Immature natural killer cell (primary cell): ENCODE measurements at places on chromosomes 1 and 21.

DNA sequence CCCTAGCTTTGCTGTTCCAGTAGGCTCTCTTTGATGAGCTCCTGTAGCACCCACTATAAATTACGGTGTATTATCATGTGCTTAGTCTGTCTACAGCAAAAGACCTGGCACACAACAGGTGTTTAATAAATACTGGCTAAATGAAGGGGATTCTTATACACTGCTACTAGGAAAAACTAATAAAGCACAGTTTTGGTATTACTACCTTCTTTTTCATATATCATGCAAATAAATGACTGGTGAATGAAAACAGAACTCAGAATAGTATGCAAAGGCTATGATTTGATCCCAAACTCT, 26.4 kb downstream of the WDR26 start:
- H3K36me3 ChIP-seq = peaks cover 23% of the 10 kb centered on the region
- H3K27me3 ChIP-seq = no peaks in the 10 kb centered on the region
- peak overlapping the region; percentile 33 for H3K27ac ChIP-seq
- H3K4me1 ChIP-seq = peaks cover 22% of the 10 kb centered on the region
- no peak for DNase-seq

GRCh38 chr1:194339471-194339870, 1153.1 kb upstream of the B3GALT2 start:
- no peaks in the 10 kb centered on the region for H3K36me3 ChIP-seq
- H3K27ac ChIP-seq = no peak overlapping the region
- H3K4me3 ChIP-seq = no peak overlapping the region
- H3K27me3 ChIP-seq = no peaks in the 10 kb centered on the region

DNA sequence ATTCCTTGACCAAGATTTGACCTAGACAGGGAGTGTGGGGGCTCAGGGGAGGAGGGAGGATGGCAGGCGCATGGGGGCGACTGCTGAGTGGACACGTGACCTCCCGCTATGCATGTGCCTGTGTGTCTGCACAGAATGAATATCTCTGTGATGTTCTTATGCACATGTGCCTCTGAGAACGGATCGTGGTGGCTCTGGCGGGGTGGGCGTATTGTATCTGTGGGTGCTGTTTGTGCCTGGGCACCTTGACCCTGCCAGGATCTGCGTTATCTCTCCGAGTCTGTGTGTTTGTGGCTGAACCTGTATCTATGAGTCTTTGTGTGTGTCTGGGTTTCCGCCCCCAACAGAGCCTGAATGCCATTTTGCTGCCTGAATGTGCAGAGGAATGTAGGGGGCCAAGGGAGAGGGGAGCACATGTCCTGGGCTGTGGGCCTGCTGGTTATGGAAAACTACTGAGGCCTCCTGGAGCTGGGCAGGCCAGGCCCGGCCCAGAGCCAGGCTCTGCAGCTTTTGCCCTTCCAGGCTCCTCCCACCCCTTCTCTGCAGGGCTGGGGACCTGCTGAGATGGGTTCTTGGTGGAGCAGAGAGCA, 102.5 kb downstream of the EBNA1BP2 start:
- H3K4me1 ChIP-seq = peaks cover 19% of the 10 kb centered on the region
- DNase-seq = no peak
- H3K4me3 ChIP-seq = peak overlapping the region; percentile 48
- H3K27ac ChIP-seq = no peak overlapping the region
- H3K36me3 ChIP-seq = no peaks in the 10 kb centered on the region
- peaks cover 4% of the 10 kb centered on the region for H3K27me3 ChIP-seq

GRCh38 chr1:53206735-53207379, 10.2 kb downstream of the CPT2 start:
- H3K27ac ChIP-seq = no peak overlapping the region
- H3K4me3 ChIP-seq = no peak overlapping the region
- no peak for DNase-seq
- H3K4me1 ChIP-seq = no peaks in the 10 kb centered on the region
- peaks cover 52% of the 10 kb centered on the region for H3K36me3 ChIP-seq

GRCh38 chr1:183144752-183145151, 41.3 kb upstream of the LAMC2 start:
- DNase-seq = no peak
- no peaks in the 10 kb centered on the region for H3K36me3 ChIP-seq
- H3K4me1 ChIP-seq = no peaks in the 10 kb centered on the region
- H3K27me3 ChIP-seq = no peaks in the 10 kb centered on the region
- no peak overlapping the region for H3K27ac ChIP-seq
- H3K4me3 ChIP-seq = no peak overlapping the region

- H3K36me3 ChIP-seq = no peaks in the 10 kb centered on the region
- no peak overlapping the region for H3K27ac ChIP-seq
- H3K4me1 ChIP-seq = no peaks in the 10 kb centered on the region
Measured at GRCh38 chr1:56416495-56416894, 162.9 kb downstream of the PLPP3 start.

DNA sequence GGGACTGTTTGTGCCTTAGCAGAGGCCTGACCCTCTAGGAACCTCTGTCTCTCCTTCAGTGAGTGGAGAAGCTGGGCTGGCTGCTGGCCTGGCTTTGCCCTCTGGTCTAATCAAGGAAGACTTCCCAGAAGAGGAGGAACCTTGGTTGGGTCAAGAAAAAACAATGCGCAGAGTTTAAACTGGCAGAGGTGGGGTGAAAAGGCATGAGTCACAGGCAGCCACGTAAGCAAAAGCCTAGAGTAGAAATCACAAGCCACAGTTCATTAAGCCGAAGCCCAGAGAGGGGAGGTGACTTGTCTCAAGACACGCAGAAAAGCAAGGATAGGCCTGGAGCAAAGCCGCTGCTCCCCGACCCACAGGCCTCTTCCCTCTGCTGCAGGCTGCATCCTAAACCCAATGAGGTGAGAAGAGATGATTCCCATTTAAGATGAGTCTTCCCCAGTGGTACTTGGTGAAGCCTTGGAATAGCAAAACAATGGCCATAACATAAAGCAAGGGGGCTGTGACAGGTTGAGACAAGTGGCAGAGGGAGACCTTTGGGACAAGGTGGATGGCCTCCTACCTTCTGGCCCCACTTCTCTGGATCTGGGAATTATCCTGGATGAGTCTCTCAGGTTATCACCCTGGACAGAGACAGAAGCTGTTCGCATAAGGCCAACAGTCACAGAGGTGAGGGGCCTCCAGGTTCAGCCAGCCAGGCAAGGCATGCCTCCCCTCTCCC, 7.7 kb downstream of the PDZK1IP1 start:
- no peak overlapping the region for H3K4me3 ChIP-seq
- H3K4me1 ChIP-seq = peaks cover 11% of the 10 kb centered on the region
- H3K27ac ChIP-seq = no peak overlapping the region

- no peak overlapping the region for H3K27ac ChIP-seq
- peaks cover 60% of the 10 kb centered on the region for H3K36me3 ChIP-seq
- no peak overlapping the region for H3K4me3 ChIP-seq
- peaks cover 2% of the 10 kb centered on the region for H3K27me3 ChIP-seq
- H3K4me1 ChIP-seq = peaks cover 55% of the 10 kb centered on the region
Measured at GRCh38 chr1:8870616-8871538, 7.6 kb downstream of the ENO1 start.

DNA sequence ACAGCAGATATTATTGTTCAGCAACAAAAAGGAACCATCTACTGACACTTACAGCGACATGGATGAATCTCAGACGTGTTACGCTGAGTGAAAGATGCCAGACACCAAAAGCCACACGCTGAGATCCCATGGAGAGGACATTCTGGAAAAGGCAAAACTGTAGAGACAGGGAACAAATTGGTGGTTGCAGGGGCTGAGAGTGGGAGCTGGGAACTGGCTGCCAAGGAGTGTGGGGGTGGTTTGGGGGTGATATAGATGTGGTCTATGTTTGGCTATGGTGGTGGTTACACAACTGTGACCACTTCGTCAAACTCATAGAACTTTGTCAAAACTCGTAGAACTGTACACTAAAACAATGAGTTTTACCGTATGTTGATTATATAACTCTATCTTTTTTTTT, 57.7 kb downstream of the RIPK4 start:
- H3K4me3 ChIP-seq = no peak overlapping the region
- DNase-seq = no peak
- H3K27me3 ChIP-seq = peaks cover 5% of the 10 kb centered on the region
- no peaks in the 10 kb centered on the region for H3K36me3 ChIP-seq
- no peaks in the 10 kb centered on the region for H3K4me1 ChIP-seq

- no peak overlapping the region for H3K4me3 ChIP-seq
- H3K27ac ChIP-seq = no peak overlapping the region
- no peaks in the 10 kb centered on the region for H3K36me3 ChIP-seq
- DNase-seq = no peak
- peaks cover 4% of the 10 kb centered on the region for H3K4me1 ChIP-seq
Measured at GRCh38 chr1:235416662-235417049, 49.4 kb downstream of the TBCE start.

- H3K4me3 ChIP-seq = no peak overlapping the region
- peaks cover 60% of the 10 kb centered on the region for H3K4me1 ChIP-seq
- peaks cover 11% of the 10 kb centered on the region for H3K36me3 ChIP-seq
- no peaks in the 10 kb centered on the region for H3K27me3 ChIP-seq
Measured at GRCh38 chr1:246579818-246580217, 13.6 kb downstream of the CNST start.

- H3K27ac ChIP-seq = peak overlapping the region; percentile 48
- H3K27me3 ChIP-seq = no peaks in the 10 kb centered on the region
Measured at GRCh38 chr1:77631751-77632150, 50.7 kb downstream of the ZZZ3 start.

DNA sequence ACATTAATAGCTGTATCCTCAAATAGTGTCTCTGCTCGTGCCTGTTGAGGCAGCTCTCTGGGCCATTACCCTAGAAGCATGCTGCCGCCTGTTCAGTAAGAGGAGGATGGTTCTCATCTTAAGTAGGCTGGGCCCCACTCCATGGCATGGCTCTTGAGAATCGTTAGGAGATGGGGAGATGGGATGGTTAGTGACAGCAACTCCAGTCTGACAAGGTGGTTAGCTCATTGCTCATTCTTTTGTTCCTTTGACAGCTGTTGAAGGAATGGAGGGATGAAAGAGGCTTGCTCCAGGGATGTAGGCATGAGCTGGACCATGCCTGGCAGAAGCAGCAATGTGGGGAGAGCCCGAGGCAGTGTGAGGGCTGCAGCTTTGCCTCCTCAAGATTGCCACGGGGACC, 68.2 kb downstream of the MAP10 start:
- no peak for DNase-seq
- no peaks in the 10 kb centered on the region for H3K4me1 ChIP-seq
- no peaks in the 10 kb centered on the region for H3K27me3 ChIP-seq
- H3K27ac ChIP-seq = no peak overlapping the region
- H3K4me3 ChIP-seq = no peak overlapping the region
- no peaks in the 10 kb centered on the region for H3K36me3 ChIP-seq

GRCh38 chr21:29441651-29442050, 142.9 kb downstream of the BACH1 start:
- H3K4me3 ChIP-seq = no peak overlapping the region
- DNase-seq = no peak
- no peaks in the 10 kb centered on the region for H3K36me3 ChIP-seq
- H3K27ac ChIP-seq = no peak overlapping the region
- H3K27me3 ChIP-seq = no peaks in the 10 kb centered on the region
- H3K4me1 ChIP-seq = no peaks in the 10 kb centered on the region

DNA sequence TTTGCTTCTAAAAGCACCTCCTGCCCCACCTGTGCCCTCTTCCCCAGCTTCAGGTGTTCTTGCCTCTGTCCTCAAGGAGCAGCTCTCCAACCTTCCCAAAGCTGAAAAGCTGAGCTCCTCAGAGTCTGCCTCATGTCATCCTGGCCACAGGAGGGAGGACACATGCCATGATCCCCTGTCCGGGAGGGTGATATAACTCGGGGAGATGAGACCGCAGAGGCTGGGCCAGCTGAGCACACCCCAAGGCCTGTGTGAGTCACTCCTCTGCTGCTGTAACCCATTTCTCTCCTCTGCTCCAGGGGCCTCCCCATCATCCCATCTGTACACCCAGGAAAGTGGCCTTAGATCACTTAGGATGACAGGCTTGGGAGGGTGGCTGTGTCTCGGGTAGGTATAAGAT, 49.8 kb downstream of the EPHB2 start:
- no peaks in the 10 kb centered on the region for H3K4me1 ChIP-seq
- H3K27me3 ChIP-seq = no peaks in the 10 kb centered on the region
- no peak overlapping the region for H3K27ac ChIP-seq
- H3K36me3 ChIP-seq = no peaks in the 10 kb centered on the region

- DNase-seq = peak; percentile 48
- peak overlapping the region; percentile 74 for H3K4me3 ChIP-seq
- peaks cover 96% of the 10 kb centered on the region for H3K4me1 ChIP-seq
- H3K27ac ChIP-seq = peak overlapping the region; percentile 87
- H3K27me3 ChIP-seq = no peaks in the 10 kb centered on the region
Measured at GRCh38 chr1:40059338-40059959, 18.9 kb downstream of the CAP1 start.

GRCh38 chr1:38652217-38652616, 207.4 kb downstream of the RRAGC start:
- DNase-seq = no peak
- H3K4me3 ChIP-seq = no peak overlapping the region
- no peak overlapping the region for H3K27ac ChIP-seq
- H3K27me3 ChIP-seq = peaks cover 8% of the 10 kb centered on the region
- H3K4me1 ChIP-seq = no peaks in the 10 kb centered on the region
- no peaks in the 10 kb centered on the region for H3K36me3 ChIP-seq

GRCh38 chr1:199723250-199723956, 304.1 kb upstream of the NR5A2 start:
- no peak for DNase-seq
- H3K4me1 ChIP-seq = no peaks in the 10 kb centered on the region
- no peak overlapping the region for H3K4me3 ChIP-seq

GRCh38 chr1:85202092-85202863, 1.5 kb upstream of the SYDE2 start:
- H3K4me3 ChIP-seq = peak overlapping the region; percentile 90
- H3K27ac ChIP-seq = peak overlapping the region; percentile 59
- peaks cover 42% of the 10 kb centered on the region for H3K27me3 ChIP-seq
- no peaks in the 10 kb centered on the region for H3K36me3 ChIP-seq
- H3K4me1 ChIP-seq = peaks cover 19% of the 10 kb centered on the region
- DNase-seq = no peak

DNA sequence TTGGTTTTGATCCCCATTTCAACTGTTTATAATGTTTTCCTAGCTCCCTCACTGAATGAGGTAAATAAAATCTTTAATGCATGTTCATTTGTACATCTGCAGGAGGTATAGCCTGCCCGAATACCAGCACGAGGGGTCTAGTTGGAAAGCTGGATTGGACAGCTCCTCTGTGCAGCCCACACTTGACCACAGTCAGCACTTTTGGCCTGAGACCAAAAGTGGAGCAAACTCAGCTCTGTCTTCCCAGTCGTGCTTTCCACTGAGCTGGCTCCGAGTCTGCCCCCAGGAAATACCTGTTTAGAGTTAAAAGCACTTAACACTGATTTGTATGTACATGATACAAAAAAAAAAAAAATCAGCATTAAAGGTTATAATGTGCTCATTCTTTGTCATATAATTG, 224.4 kb downstream of the DSCAM start:
- H3K27ac ChIP-seq = no peak overlapping the region
- H3K4me3 ChIP-seq = no peak overlapping the region
- DNase-seq = no peak
- H3K4me1 ChIP-seq = no peaks in the 10 kb centered on the region
- no peaks in the 10 kb centered on the region for H3K27me3 ChIP-seq
